ENCODE measurements at places on chromosomes 4 and X. TPM values are rescaled to one million over a fixed set of nuclear protein-coding genes. Genes with fewer than 3 reads are reported as not detected.

DNA sequence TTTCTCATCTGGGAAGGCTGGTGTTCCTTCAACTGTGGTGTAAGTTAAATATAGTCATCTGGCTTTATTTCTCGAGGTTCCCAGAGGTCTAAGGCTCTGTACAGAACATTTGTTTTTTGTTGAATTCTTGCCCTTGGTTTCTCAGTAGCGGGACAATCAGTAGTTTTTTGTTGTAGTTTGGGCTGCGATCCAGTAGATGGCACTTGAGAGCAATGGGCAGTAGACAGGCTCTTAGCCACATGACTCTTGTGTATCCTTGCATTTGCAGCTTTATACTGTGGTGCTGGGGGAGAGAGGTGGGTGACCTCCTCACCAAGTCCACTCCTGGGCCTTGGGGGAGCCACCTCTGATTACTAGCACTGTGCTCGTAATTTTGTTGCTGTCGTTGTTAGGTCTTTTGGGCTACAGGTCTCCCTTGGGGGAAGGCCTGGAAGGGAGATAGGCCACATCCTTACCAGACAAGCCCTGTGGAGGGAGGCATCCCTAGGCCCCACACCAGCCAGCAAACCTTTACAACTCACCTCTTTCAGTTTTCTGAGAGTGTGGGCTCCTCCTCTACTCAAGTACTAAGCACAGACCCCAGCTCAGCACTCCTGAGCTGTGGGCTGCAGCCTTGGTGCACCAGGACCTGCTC is 8.1 kb downstream of the ETDB start:
- H3K27ac ChIP-seq = no peak overlapping the region
- no peaks in the 10 kb centered on the region for H3K27me3 ChIP-seq
- H3K36me3 ChIP-seq = no peaks in the 10 kb centered on the region
- DNase-seq = no peak
- H3K4me1 ChIP-seq = no peaks in the 10 kb centered on the region

GRCh38 chr4:40423735-40424134 is 88.6 kb downstream of the CHRNA9 start:
- DNase-seq = no peak
- no peaks in the 10 kb centered on the region for H3K36me3 ChIP-seq
- H3K27ac ChIP-seq = no peak overlapping the region
- H3K27me3 ChIP-seq = no peaks in the 10 kb centered on the region

DNA sequence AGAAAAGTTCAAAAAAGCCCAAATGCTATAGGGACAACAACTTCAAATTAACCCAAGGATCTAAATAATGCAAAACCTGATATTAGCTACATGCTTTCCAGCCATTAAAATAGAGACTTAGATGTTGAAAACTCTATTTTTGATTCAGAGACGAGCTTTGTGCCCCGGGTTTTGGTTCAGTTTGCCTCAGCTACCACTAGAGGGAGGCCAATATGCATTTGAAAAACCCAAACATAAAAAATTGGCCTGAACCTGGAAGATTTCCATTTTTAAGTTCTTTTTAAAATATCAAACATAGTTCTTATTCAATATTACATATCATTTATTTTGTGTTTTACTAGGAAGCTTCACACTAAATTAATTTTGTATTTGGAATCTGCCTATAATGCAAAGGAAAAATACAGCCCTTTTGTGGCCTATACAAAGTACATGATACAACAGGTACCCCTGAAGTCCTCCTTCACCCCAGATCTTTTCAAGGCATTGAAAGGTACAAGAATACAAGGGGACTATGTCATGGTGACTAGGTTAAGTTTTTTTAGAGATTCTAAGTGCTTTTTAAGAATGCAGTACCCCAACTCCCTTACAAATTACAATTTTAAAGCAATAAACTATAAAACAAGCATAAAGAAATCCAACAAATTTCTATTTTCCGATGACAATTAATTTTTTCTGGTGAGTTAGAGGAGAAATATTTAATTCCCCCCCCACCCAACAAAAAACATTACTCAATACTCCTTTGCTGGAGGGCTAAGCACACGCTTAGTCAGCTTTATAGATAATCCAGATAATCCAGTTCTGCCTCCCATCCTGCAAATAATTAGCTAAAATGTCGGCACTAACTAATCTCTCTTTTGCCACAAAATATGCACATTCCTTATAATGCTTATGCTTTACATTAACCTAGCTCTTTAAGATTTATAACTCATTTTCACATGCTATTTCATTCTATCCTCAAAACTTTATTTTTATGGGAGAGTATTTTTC is 97.7 kb upstream of the PTPN13 start:
- no peak for DNase-seq
- no peak overlapping the region for H3K27ac ChIP-seq
- no peak overlapping the region for H3K4me3 ChIP-seq

The RHOH gene
- 5.0 TPM for total RNA-seq

The HAND2 gene
- total RNA-seq = 10.5 TPM

DNA sequence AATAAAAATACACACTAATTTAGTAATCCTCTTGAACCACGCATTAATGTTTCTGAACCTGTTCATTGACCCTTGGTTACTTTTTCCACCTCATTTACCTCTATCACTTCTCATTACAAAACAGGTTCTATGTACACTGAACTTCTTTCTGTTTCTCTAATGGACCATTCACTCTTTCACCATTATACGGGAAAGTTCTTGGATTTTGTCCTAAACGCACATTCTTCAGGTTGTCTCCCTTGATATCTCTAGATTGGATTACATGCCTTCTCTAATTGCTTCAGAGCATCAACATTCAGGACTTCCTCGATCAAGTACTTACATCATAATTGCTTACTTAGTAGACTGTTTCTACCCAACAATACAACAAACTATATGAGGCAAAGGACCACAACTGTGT is 359.4 kb upstream of the FSTL5 start:
- no peaks in the 10 kb centered on the region for H3K4me1 ChIP-seq
- H3K36me3 ChIP-seq = no peaks in the 10 kb centered on the region
- H3K27me3 ChIP-seq = no peaks in the 10 kb centered on the region
- no peak overlapping the region for H3K27ac ChIP-seq

- H3K27ac ChIP-seq = no peak overlapping the region
- no peak for DNase-seq
- H3K36me3 ChIP-seq = no peaks in the 10 kb centered on the region
- no peak overlapping the region for H3K4me3 ChIP-seq
Measured at GRCh38 chr4:137226221-137226620, 306.1 kb downstream of the PCDH18 start.

The CLGN gene
- 0.32 TPM for total RNA-seq

Measured in breast epithelium (tissue), 4 donors.